Liver (tissue), 10 donors: ENCODE measurements at places on chromosomes 12 and 14.
A peak's percentile ranks its signal among the peaks of the same experiment; 100 is the strongest.

GRCh38 chr12:129873833-129874208, 30.0 kb downstream of the TMEM132D start:
- no peak for DNase-seq

DNA sequence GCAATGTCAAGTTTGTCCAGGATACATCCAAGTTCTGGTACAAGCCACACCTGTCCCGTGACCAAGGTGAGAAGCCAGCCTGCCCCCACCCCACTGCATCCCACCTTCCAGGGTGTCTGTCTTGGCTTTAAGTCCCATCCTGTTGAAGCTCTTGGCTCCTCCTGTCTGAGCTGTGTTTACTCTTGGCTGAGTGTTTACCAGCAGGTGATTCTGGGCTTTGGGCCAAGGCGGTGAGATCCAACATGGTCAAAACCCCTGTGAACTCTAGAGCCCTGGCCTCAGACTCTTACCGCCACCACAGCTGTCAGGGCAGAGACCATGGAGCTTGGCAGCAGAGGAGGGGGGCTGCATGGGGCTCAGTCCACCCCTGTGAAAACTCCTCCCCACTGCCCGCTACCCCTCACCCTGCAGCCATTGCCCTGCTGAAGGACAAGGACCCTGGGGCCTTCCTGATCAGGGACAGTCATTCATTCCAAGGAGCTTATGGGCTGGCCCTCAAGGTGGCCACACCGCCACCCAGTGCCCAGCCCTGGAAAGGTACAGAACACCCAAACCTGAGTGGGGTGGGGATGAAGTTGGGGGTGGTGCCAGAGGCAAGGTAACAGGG, 11.6 kb downstream of the TNS2 start:
- peak; percentile 79 for DNase-seq

GRCh38 chr14:40280652-40281051, 848.4 kb upstream of the FBXO33 start:
- no peak for DNase-seq

GRCh38 chr12:27554421-27555186, 30.6 kb downstream of the PPFIBP1 start:
- no peak for DNase-seq

- DNase-seq: no peak
Measured at GRCh38 chr12:6494258-6494743, 399 bp downstream of the NCAPD2 start.

DNA sequence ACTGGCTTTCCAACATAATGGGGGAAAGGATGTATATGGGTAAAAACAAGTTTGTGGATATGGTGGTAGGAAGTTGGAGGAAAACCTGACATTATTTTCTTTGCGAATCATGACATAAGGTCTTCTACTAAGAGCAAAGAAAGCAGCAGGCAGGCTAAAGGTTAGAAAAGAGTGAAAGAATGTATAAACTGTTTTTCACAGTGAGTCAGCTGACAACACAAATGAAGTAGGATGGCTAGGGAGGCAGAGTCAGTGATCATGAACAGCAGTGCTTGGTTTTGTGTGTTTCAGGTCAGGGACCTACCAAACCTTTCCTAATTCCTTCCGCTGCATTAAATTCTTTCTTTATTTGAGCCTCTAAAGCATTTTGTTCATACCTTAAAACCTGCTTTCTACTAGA, 46.3 kb upstream of the CATSPERB start:
- no peak for DNase-seq
